ENCODE measurements at places on chromosomes 12 and 14.
A peak's percentile ranks its signal among the peaks of the same experiment; 100 is the strongest.

DNA sequence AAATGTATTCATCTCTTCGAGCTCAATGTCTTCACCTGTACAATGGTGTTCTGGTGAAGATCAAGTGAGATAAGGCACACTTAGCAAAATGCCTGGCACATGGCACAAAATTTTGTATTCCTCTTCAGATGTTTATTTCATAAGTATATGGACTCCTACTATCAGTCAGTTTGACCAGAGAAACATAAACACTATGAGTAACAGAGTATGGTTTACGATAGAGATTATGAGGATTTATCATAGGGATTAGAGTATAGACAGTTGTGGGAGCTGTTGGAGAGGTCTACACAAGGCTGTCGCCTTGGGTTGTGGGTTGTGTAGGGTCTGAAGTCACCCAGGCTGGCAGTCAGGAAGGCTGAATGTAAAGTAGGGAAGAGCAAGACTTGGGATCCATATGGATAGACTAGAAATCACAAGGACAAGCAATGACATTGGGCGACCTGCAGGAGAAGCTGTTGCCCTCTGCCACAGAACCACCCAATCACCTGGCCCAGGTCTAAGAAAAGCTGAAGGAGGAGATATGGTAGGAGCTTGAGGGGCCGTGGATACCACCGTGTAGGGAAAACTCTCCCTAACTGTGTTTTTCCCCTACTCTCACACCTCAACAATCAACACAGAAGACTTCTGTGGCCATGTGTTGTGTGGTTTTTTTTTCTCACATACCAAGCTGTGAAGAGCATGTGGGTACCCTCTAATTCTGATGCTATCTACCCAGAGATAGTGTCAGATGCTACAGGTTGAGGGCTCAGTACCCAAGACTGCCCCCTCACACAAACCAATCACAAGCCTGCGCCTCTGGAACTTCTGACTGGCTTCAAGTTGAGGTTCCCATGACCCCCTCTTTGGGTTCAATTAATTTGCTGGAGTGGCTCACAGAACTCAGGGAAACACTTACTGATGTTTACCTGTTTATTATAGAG, 27.2 kb upstream of the RESF1 start:
- DNase-seq = no peak

DNA sequence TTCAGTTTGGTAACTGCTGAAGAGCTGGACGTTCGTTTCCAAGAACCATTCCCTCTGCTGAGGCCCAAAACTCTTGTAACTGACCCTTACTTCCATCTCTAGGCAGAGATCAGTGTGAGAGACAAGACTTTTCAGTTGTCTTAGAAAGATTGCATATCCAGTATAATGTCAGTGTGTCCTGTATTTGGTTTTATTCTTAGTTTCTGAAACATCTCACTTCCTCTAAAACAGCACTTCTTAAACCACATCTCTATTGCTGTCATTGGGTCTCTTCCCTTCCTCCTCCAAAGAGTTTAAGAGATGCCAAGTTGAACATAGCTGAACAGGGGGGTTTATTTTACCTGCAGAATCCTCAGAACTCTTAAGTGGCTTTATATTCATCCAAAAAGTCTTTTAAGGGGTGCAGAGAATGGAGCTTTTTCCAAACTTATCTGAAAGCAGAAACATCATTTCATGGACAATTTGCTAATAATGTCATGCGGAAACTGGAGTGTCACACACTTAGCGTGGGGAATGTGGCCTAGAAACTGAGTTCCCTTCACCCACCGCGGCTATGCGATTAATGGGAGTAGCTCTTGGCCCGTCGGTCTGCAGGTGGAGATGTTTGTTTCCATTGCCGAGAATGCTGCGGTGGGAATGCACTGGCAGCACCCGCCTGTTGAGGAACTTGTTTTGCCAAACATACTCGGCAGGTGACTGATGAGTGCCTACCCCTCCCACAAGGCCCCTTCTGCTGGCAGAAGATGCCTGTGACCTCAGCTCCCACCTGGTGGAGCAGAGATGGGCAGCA, 148.2 kb downstream of the ADGRD1 start:
- no peak for DNase-seq

GRCh38 chr12:12939888-12940287, 12.1 kb downstream of the GPRC5D start:
- peak; percentile 35 for DNase-seq

DNA sequence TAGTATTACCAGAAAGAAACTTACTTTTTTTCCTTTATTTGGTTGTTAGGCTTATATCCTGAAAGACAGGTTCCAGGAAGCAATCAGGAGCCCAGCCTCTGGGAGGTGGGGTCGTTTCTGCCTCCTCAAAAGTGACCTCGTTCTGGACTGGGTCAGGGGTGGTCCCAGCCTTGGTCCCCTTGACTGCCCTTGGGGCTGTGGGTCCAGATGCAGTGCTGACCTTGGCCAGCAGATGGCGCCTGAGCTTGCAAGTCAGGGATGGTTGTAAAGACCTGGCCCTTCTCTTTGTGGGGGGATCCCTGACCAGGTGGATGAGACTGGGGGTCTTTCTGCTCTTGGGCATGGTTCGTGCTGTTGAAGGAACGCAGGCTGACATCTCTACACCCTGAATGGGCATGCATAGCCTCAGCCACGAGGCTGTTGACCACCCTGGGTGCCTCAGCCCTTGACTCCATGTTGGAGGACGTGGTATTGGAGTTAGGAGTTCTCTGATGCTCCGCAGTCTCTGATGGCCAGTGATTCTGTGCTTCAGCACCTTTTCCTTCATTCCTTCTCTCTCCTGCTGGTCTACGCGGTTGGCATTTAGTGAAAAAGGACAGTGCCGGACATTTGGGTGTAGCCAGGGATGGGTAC, 62.4 kb downstream of the ADCK1 start:
- DNase-seq = peak; percentile 74

GRCh38 chr12:64042911-64043310, 179.2 kb downstream of the KICS2 start:
- no peak for DNase-seq

GRCh38 chr12:43288671-43289425, 263.2 kb downstream of the ADAMTS20 start:
- no peak for DNase-seq

GRCh38 chr12:753611-754472, 1.5 kb downstream of the WNK1 start:
- no peak for DNase-seq

GRCh38 chr14:68758301-68758700, 34.6 kb downstream of the ZFP36L1 start:
- no peak for DNase-seq

- no peak for DNase-seq
Observed at GRCh38 chr14:31419179-31419966, 977 bp downstream of the HEATR5A start.

DNA sequence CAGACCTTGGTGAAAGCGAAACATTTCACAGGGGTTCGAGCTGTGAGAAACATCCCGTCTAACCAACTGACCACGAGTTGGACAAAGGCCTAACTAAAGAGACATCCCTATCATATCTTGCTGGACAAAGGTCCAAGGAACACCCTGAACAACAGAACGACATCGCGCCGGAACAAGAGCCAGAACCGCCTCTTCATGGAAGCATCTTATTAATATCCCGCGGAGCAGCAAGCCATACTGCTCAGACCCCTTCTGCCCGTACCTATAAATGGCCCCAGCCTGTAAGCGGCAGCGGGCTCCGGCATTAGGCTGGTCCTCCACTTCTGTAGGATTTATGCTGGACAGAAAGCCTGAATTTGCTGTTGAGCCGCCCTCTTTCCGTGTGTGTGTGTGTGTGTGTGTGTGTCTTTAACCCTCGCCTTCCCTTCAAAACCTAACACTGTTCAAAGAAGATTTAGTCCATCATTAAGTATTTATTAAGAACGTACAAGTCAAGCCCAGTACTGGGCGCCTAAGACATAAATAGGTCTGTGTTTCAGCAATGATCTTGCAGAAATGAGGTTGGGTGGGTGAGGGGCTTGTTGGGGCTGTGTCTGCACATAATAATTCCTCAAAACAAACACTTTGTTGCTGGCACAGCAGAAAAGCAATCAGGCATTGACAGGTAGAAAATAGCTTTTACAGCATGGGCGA, 1.9 kb downstream of the SLC6A15 start:
- DNase-seq = peak; percentile 37

DNA sequence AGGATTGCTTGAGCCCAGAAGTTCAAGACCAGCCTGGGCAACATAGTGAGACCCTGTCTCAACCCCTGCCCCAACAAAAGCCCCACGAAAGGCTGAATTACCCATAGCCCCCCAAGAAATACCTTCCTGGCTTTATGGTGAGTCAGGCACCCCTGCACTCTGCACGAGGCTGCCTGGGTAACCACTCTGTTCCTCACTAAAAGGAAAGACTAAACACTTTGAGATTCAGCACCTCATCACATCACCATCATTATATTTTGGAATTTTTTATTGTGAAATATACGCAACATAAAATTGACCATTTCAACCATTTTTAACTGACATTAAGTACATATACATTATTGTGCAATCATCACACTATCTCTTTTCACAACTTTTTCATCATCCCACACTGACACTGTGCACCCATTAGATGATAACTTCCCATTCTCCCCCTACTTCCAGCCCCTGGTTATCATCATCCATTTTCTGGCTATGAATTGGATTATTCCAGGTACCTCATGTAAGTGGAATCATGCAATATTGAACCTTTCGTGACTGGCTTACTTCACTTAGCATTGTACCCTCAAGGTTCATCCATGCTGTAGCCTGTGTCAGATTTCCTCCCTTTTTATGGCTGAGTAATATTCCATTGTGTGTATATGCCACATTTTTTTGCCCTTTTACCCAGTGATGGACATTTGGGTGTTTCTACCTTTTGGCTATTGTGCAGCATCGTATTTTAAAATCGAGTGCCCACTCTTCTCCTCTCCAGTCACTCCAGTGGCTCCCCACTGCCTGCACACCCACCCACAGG, 51.5 kb downstream of the TSPAN9 start:
- DNase-seq = no peak

GRCh38 chr12:26953447-26953846, 15.2 kb downstream of the FGFR1OP2 start:
- no peak for DNase-seq

- DNase-seq = no peak
Observed at GRCh38 chr14:20969336-20969735, 14.0 kb downstream of the RNASE2 start.

DNA sequence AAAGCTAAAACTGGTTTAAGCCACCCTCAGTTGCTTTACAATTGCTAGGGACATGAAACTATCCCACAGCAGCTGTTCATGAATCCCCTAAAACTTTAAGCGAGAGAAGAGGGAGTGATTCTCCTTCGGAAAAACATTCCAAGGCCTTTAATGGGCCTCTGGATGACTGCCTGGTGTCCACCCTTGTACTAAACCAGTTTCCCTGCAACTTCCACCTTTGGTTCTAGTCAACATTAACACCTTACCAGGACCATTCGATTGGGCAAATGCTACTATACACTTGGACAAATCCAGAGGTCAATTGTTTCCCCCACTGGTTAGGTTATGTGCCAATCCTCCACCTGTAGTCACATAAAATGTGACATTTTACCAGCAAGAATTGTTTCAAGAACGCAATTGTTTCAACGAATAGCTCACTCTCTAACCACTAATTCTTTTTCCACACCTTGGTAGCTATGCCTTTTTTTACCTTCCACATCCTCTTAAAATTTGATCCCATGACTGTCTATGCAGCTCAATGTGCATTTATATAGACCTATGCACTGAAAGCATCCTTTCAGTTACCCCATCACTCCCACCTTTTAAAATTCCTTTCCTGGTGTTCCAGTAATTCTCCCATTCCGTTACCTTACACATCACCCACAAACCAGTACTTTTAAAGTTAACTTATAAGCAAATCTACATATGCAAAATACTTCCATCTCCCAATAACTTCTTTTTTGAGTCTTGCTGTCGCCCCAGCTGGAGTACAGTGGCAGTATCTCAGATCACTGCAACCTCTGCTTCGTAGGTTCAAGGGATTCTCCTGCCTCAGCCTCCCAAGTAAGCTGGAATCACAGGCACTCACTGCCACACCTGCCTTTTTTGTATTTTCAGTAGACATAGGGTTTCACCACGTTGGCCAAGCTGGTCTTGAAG, 3.6 kb downstream of the UBC start:
- DNase-seq = no peak

- no peak for DNase-seq
Observed at GRCh38 chr14:102993523-102993922, 63.8 kb downstream of the CDC42BPB start.

DNA sequence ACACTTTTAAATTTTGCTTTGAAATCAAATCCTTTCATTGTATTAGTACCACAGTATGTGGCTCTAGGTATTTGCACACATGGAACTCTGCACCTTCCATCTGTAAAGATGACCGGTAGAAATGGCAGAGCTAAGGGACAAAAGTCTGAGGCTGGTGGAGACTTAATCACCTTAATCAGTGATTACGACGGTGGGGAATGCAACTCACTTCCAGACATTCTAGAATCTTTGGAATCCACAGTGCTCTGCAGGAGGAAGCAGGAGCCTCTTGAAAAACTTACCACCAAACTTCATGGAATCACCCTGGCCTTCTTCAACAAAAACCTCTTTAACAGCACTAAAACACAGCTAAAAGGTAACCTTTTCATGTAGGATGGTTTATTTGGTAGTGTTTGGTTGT, 3.9 kb upstream of the DACT1 start:
- DNase-seq = no peak

DNA sequence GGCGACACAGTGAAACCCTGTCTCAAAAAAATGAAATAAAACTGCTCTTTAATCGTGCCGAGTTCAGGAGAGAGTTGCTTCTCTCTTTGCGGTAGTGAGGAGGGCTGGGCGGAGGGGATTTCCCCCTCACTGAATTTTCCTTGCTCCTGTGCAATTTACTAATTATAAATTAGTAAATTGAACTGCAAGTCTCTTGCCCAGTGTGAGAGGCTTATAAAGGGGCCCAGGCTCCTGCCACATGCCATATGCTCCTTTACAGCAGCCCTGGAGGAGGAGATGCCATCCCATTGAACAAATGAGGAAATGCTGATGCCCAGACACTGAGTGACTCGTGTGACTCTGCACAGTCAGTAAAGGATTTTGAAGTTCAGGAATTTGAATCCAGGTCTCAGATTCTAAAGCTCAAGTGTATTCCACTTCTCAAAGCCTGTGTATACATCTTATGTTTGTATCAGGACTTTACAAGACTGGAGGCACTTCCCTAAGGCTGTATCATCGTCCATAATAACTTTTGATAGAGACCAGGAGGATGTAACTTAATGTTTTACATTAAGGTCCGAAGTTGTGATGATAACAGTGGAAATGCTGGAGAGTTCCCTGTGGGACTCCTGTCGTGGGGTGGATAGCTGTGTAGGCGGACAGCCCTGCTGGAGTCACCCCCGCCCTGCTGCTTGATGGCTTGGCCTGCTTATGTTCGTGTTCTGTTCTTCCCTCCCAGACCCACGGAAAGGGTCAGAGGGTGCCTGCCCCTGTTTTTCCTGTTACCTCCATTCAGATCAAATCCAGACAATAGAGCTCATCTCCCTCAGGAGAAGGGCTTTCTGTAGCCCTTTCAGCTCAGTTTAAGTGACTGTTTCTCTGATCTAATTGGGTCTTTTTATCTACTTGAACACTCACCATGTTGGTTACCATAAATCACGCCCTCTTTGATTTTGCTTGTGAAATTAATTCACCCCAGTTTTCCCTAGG, 13.9 kb downstream of the PELI2 start:
- no peak for DNase-seq

DNA sequence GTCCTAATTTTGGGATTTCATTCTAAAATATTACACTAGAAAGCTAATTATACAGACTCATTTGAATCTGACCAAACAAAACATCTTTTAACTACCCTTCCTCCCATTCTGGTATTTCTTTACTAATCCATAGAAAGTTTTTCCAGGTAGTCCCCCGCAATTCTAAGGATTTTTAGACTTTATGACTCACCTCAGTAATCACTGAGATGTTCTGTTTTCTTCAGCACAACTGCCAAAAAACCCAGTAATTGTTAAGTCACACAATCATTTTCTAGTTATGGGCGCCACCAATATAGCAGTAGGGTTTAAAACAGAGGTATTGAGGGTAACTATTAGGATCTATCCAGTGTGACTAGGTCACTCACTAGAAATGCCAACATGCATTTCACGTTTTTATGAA, 1.6 kb upstream of the ARID4A start:
- DNase-seq = no peak
